ENCODE measurements at places on chromosomes 6 and 20.

DNA sequence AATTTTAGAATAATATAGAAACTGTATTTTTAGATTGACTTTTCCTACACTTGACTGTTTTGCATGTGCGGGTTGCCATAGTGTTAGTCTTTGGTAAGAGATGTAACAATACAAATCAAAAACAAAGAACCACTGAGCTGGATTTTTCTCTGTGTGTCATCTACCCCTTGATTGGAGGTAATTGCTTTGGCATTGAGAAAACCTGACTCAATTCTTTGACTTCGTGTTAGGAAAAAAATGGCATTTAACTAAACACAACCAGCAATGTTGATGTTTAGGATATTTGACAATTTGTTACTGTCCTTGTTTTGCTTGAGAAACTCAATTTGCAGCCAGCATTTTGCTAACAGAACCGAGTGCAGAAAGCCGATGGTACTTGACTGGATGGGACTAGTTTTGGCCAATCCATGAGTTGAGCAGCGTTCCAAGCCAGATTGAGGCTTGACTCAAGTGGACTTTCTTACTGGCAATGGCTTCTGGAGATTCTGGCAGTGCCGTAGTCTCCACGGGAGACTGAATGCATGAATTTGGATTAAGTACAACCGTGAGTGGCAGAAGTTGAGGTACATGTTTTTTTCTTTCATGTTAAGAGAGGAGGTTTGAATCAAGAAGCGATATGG lies 17.1 kb downstream of the TPBG start:
- no peak for DNase-seq

DNA sequence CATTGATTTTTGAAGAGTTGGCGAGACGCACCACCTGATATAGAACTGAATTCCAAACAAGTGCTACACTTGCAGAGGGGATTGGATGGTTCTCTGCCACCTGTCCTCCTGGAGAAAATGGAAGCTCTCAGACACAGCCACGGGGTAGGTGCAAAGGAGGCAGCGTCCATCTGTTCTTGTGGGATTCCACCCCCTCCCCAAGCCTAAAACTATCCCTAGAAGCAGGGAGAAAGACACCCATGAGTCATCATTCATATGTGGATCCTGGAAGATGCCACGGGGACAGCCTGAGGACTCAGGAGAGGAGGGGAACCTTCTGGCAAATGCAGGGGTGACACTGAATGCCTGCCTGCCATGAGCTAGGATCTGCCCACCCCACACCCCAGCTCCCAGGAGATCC lies 171.3 kb upstream of the CST7 start:
- no peak for DNase-seq

DNA sequence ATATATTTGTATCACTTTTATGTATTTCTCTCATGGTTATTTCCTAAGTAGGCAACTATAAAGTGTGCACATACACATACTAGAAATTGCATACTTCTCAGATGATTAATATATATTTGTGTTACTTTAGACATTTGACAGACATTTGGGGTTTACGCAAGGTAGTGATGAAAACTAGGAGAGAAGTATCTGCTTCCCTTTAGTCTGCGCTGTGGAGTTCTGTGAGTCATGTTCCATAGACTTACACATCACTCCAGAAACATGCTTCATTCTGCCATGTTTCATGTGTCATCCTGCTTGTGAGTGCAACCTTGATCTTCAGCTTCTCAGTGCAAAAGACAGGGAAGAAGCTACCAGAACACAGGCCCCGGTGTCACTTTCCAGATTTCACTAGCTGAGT lies 200.7 kb upstream of the BMP2 start:
- no peak for DNase-seq

- no peak for DNase-seq
Measured at GRCh38 chr20:35011589-35012226, 56.0 kb downstream of the MYH7B start.

GRCh38 chr20:17541596-17541995 lies 10.4 kb upstream of the BFSP1 start:
- no peak for DNase-seq

- DNase-seq: peak; percentile 58
Measured at GRCh38 chr20:17969278-17969883, 563 bp downstream of the MGME1 start.

- DNase-seq: no peak
Measured at GRCh38 chr6:105382496-105382895, 20.4 kb downstream of the PREP start.

GRCh38 chr6:32393665-32394420 lies 13.1 kb downstream of the BTNL2 start:
- peak; percentile 18 for DNase-seq

DNA sequence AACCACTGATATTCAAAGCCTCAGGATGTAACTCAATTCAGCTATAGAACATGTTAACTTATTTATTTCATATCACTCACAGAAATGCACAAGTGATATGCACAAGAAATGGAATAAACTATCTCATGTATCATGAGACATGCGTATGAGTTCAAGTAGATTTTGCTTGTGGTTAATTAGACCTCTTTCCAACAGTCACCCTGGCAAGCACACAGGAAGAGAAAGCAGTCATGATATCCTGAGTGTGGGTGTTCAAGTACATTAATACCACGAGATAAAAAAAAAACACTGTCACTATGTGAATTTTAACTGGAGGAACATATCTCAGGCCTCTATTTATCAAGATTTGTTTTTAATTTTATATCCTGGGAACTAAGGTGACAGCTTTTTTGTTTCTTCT lies 64.2 kb downstream of the LAMP5 start:
- DNase-seq: no peak

DNA sequence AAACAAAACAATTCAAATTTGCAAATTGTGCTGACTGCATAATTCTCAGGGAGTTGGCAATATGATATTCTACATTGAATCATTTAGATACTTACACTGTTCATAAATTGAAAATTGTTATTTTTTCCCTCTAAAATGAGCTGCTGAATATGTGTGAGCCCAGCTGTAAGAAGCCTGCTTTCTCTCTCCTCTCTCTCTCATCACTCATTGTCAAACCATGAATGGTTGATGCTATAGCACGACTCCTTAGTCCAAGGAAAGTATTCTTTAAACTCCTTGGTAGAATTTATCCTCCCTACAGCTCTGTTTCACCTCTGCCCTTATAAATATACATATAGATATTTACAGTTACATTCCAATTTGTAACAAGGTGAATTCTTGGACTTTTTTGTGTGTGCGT lies 116.4 kb upstream of the POU3F2 start:
- DNase-seq: no peak

GRCh38 chr6:130314271-130314670 lies 51.5 kb upstream of the TMEM200A start:
- no peak for DNase-seq
